ENCODE measurements at places on chromosomes 16 and 17.

DNA sequence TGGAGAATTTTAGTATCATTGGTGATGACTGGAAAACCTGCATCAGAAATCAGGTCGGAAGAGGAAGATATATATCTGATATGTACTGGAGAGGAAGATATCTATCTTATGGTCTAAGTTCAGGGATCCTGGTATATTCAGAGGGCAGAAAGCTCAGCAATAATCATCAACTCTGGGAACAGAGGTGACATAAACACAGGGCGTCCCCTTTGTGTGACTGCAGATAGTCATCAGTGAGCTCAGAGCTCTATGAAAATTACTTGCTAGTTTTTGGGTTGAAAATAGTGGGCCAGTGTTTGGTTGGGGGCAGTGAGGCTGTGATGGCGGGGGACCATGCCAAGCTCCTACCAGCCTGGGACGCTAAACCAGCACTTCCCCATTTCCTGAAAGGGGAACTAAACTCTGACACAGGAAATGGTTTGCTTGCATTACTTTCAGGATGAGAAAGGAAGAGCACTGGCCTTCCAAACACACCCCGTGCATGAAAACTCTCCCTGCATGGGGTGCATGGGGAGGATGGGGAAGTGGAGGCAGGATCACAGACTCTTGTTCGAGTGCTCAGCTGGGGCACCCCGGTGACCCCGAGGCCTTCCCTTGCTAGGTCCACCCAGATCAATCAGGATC, 15.8 kb downstream of the NOD2 start:
- no peak for DNase-seq

GRCh38 chr17:50051082-50051576, 4.8 kb upstream of the ITGA3 start:
- DNase-seq = peak; percentile 27

DNA sequence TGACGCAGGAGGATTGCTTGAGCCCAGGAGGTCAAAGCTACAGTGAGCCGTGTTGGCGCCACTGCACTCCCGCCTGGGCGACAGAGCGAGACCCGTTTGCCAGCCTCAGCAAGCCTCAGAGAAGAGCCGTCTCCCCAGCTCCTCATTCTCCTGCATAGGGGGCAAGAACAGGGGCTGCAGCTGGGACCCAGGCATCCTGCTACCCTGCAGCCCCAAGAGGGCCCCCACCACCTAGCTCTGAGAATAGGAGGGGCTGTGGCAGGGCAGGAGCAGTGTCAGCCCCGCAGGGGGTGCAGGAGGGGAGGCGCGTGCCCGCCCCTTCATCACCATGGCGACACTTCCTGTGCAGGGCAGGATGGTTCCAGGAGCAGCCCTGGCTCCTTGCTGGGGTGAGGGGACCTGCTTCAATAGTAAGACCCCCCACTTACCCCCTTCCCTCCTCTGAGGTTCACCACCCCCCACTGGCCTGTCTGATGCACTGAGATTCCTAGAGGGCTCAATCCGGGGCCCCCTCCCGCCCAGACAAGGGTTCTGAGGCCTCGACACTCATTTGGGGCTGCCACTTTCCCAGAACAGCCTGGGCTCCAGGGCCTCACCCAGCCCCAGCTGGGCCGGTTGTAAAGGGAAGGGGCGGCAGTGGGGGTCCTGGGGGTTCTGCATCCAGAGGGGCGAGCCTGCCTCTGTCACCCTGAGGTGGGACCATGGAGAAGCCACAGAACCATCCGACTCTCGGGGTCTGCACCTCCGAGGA, 20.2 kb downstream of the VASN start:
- no peak for DNase-seq

DNA sequence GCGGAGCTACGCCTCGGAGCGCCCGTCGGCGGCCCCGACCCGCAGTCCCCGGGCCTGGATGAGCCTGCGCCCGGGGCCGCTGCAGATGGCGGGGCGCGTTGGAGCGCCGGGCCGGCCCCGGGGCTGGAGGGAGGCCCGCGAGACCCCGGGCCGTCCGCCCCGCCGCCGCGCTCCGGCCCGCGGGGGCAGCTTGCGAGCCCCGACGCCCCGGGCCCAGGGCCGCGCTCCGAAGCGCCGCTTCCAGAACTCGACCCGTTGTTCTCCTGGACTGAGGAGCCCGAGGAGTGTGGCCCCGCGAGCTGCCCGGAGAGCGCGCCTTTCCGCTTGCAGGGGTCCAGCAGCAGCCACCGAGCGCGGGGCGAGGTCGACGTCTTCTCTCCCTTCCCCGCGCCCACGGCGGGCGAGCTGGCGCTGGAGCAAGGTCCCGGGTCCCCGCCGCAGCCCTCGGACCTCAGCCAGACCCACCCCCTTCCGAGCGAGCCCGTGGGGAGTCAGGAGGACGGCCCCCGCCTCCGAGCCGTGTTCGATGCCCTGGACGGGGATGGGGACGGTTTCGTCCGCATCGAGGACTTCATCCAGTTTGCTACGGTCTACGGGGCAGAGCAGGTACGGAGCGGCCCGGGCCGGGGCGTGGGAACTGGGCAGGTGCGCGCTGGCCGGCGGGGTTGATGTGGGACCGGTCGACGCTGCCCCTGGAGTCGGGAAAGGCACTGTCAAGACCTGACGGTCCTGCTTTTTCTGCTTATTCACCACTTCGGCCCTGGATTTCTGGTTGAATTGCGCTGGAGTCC, 861 bp downstream of the RAB11FIP3 start:
- no peak for DNase-seq

- no peak for DNase-seq
Observed at GRCh38 chr16:9094011-9094846, 2.8 kb downstream of the HAPSTR1 start.

DNA sequence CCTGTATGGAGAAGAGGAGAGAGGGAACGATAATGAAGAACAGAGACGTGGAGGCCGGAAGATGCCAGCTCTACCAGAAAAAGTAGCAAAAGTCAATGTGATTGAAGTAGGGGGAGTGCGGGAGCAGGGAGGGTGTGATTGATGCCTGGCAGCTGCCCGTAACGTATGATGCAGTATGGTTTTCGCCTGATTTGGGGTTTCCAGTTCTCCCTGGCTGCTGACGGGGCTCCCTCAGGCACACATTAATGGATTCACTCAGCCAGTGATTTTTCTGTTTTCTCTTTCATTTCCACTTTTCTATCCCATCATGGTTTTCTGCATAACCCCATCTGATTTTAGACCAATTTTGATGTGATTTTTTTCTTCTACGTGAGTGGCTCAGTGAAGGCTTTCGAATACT, 62.1 kb downstream of the PRKCA start:
- no peak for DNase-seq

- no peak for DNase-seq
Observed at GRCh38 chr17:74832421-74832820, 27.3 kb downstream of the GRIN2C start.

- DNase-seq = no peak
Observed at GRCh38 chr17:17159571-17159970, 46.6 kb downstream of the PLD6 start.

DNA sequence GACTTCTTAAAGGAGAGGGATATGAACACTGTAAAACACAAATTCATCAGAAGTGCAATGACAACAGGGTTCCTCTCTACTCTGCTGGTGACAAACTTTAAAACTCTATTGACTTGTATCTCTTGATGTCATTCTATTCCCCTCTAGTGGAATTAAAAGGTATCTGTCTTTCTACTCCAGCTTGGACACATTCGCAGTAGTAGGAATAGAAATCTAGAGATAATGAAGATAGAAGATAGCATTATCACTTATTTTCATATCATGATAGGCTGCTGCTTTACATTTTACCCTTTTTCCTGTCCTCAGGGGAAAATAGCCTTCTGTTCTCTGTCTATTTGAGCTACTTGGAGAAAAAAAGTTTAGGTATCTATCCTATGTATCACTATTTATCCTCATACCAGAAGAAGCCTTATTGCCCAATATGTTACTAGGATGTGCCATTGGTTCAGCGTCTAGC, 209.6 kb upstream of the CACNG5 start:
- DNase-seq = no peak

DNA sequence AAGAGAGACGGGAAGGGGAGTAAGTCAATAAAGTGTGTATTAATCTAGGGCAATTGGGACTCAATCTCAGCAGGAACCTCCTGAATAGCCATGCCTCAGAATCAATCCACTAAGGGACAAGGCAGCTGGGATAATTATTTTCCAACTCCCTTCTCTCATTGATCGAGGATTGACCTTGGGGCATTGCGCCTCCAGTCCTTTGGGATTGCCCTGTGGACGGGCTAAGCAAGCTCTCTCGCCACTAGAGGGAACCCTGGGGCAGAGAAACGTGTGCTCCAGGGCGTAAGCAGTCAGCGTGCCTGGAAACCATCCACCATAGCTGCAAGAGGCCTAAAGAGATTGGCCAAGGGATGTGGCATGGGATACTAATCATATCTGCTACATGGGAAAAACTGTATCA, 53.9 kb upstream of the ERCC4 start:
- DNase-seq = no peak

DNA sequence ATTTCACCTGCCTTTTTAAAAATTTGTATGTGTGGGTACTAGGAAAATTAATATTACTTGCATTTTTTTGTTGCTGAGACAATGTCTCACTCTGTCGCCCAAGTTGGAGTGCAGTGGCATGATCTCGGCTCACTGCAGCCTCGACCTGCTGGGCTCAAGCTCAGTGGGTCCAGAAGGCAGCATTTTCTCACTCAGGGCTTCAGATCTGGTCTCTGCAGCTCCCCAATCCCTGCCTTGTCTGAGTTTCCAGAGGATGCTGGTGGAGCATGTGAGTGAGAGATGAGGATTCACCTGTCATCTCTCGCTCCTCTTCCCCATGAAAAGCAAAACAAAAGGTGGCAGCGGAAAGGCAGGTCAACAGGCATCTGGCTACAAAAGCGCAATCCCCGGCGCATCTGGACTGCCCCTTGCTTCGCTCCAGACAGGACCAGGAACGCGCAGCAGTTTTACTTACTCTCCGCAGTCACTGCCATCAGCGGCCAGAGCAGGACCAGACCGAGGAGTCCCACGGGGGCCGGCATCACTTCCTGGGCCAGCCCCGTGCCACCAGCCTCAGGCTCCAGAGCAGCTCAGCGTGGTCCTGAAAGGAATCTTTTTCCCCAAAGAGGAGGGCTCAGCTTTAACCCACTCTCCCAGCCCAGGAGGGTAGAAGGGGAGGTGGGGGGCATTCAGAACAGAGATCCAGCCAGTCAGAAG, 59.9 kb downstream of the LITAF start:
- DNase-seq = no peak

GRCh38 chr17:58269557-58270291, 11.0 kb downstream of the MPO start:
- DNase-seq = no peak

DNA sequence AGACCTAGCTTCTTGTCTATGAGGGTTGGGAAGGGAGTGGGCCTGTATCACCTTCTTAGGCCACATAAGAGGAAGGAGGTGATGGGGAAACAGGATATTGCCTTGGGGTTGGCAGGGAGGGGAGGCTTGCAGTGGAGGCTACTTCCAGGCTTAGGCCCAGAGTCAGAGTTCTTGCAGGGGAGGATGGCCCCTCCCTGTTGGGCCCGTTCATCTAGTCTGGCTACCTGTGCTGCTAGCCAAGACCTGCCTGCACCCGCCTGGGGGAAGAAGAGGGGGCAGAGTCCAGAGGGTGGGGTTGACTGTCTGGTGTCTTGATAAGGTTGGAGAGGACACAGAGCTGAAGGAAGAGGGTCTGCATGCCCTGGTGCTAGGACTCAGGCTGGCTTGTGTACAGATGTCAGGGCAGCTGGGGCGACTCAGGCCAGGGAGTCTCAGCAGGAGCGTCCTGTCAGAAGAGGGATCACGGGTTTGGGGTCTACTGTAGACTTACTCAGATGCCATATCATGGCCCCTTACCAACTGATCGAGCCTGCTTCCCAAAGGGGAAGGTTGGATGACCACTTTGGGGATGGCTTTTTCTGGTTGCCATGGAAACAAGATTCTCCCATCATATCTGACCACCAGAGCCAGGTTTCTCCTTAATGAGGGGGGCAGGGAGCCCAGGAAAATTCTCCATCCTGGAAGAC, 5.3 kb downstream of the KDM6B start:
- DNase-seq = no peak

DNA sequence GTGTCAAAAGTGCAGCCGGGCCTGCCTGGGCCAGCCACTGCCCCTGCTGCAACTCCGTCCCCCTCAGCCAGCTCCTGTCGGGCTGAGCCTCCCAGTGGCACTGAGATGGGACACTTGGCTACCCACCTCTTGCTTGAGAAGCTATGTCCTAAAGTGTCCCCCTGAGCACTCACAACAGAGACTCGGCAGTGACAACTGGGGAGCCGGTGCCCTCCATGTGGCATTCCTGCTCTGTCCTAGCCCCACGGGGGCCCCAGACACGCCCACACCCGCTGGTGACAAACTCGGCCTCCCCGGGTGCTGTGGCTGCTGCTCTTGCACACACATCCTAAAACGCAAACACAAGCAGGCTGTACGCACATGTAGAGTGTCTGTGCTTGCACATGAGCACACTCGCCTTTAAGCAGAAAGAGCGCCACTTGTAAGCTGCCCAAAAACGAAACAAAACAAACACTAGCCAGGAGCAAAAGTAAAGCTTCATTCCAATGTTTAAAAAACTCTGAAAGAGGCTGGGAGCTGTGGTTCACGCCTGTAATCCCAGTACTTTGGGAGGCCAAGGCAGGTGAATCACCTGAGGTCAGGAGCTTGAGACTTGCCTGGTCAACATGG, 253.9 kb downstream of the RBFOX3 start:
- DNase-seq = no peak

DNA sequence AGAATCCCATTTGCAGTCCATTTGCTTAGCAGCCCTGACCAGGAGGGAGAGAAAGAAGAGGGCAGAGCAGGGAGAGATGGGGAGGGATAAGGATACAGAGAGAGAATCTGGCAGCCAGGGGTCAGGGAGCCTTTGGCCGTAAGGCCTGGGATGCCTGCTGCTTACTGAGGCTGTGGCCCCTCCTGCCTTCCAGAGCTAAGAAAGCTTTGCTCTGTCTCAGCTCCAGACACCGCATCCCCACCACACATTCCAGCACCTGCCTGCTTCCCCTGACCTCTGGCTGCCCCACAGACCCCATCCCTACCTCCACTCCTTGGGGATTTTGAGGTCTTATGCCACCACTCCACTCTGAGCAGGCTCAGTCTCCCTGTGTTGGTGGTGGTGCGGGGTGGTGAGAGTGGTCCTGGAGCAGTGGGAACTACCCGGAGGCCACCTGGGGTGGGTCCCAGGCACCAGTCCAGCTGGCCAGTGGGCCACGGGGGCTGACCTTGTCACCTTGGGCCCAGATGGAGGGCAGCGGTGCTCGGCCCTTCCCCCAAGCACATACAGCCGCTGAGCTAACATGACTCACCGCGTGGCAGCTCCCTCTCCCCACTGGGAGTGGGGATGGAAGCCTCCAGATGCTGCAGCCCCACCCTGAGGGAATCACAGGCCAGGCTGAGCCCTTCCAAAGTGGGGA, 58.3 kb downstream of the RAI1 start:
- no peak for DNase-seq

Measured in stimulated activated CD8-positive, alpha-beta memory T cell treated with anti-CD3 and anti-CD28 coated beads, Interleukin-4, amount 100 ng/mL, for 1 hour (primary cell).